ENCODE measurements at places on chromosomes 16 and 17.

DNA sequence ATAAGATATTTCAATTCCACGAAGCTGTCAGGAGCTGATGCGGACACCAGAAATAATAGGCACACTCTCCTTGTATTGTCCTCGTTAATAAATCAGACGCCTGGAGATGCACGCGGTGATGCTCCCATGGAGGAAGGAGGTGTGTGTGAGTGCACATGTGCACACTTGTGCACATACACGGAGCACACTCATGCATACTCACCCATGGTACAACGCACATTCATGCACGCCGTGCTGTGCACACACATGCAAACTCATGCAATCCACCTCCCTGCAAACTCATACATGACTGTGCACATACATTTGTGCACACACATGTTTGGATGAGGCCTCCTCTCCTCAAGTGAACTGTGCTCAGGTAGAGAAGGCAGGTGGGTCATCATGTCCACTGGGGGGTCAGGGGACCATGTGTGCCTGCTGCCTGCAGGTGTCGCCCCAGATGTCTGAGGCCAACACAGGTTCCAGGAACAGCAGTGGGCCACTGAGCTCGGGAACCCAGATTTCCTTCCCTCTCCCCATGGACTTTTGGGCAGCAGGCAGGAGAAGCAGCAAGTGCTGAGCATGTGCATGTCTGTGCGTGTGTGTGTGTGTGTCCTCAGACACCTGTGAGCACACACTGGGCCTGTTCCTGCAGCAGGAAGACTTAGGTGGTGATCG lies 165.3 kb downstream of the SDK2 start:
- no peak for DNase-seq

- DNase-seq, result no peak
Measured at GRCh38 chr17:14201021-14201987, 35.4 kb downstream of the CDRT15 start.

DNA sequence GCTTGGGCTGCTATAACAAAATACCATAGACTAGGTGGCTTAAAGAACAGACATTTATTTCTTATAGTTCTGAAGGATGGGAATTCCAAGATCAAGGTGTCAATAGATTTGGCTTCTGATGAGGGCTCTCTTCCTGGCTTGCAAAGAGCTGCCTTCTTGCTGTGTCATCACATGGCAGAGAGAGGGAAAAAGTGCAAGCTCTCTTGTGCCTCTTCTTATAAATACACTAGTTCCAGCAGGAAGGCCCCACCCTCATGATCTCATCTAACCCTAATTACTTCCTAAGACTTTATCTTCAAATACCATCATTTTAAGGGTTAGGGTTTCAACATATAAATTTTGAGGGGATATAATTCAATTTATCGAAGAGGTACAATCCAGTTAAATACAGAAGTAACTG lies 30.6 kb downstream of the ABCA9 start:
- no peak for DNase-seq

- no peak for DNase-seq
Measured at GRCh38 chr17:33500151-33500550, 207.1 kb upstream of the ASIC2 start.

DNA sequence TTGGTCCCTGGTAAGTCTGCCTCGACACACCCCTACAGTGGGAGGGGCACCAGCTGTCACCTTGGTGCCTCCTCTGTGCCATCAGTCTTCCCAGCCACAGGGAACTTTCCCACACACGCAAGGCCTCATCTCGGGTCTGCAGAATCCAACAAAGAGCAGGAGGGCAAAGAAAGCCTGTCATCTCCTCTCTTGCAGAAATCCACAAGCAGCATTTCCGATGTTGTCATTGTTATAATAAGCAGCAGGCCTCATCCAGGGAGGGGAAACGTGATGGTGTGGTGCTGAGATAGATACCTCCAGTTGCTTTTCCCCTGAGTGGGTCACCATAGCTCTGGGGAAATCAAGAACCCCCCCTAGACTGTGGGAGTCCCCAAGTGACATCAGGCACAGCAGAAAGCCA lies 110.4 kb downstream of the CMIP start:
- DNase-seq, result no peak

- no peak for DNase-seq
Measured at GRCh38 chr17:80791758-80792284, 199.8 kb upstream of the CHMP6 start.

- DNase-seq, result no peak
Measured at GRCh38 chr17:47914306-47914948, 18.4 kb downstream of the SP2 start.

- no peak for DNase-seq
Measured at GRCh38 chr16:7420843-7421242, 88.2 kb downstream of the RBFOX1 start.

- DNase-seq, result no peak
Measured at GRCh38 chr17:27216836-27217235, 77.1 kb upstream of the WSB1 start.

DNA sequence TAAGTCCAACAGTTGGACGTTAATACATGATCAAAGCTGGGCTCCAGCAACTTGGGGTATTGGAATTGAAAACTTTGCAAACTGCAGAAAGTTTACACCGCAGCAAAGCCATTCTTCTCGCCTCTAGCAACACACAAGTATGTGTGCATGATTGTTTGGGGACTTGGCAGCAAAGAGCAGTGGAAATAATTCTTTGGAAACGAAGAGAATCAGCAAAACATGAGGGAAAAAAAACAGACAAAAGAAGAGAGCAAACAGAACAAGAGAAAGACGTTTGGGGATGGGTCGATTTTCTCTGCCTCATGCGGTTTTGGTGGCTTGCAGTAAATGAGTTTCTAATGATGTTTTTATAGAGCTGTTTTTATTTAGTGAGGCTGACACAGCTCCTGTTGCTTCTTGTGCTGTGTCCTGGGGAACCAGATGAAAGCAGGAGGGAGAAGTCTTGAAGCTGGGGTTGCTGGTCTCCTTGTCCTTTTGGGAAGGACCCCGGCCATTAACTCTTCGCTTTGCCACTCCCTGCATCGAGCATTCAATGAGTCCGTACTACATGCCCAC lies 502.9 kb downstream of the GRIN2A start:
- DNase-seq, result no peak

DNA sequence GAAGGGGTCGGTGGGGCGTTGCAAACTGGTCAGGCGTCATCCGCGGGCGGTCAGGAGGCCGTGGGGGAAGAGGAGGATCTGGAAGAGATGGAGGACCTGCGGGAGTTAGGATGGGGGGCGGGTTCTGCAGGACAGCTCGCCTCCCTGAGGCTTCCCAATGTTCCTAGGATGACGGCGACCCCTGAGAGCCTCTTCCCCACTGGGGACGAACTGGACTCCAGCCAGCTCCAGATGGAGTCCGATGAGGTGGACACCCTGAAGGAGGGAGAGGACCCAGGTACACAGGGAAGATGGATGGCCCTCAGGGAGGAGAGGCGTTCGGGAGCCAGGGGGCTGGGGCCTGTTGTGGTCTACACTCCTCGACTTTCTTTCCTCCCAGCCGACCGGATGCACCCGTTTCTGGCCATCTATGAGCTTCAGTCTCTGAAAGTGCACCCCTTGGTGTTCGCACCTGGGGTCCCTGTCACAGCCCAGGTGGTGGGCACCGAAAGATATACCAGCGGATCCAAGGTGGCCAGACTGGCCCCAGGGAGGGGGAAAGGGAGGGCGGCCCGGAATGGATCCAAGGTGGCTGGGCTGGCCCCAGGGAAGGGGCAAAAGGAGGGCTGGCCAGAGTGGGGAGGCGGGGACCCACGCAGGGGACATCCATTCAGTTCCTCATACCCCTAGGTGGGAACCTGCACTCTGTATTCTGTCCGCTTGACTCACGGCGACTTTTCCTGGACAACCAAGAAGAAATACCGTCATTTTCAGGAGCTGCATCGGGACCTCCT lies 839 bp downstream of the PLD2 start:
- DNase-seq, result no peak

DNA sequence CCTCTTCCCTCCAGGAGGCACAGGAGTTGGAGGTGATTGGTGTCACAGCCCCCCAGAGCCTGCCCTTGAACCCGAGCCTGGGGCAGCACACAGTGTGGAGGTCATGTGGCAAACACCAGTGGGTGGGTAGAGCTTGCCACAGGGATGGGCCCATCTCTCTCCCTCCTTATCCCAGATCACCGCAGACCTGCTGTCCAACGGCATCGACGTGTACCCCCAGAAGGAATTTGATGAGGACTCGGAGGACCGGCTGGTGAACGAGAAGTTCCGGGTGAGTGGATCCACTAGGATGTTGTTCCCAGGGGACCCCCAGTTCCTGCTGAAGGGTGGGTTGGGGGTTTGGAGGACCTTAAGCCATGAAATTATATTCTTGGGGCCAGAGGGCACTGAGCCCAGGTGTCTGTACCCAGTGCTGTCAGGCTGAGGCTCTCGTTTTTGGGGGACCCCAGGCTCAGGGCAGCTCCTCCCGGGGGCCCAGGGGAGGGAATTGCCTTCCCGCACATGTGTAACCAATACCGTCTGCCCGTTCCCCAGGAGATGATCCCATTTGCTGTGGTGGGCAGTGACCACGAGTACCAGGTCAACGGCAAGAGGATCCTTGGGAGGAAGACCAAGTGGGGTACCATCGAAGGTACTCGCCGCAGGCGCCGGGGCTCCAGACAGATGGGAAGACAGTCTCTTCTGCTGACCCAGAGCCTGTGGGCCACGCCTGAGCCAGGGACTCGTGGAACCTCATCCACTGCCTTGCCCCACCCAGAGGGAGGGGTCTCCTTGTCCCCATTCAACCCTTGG lies 351.9 kb downstream of the SEC14L1 start:
- DNase-seq, result no peak

- peak; percentile 76 for DNase-seq
Measured at GRCh38 chr16:66977341-66978113, 10.9 kb upstream of the CES4A start.

- no peak for DNase-seq
Measured at GRCh38 chr17:42386777-42387657, 1.2 kb downstream of the STAT3 start.

DNA sequence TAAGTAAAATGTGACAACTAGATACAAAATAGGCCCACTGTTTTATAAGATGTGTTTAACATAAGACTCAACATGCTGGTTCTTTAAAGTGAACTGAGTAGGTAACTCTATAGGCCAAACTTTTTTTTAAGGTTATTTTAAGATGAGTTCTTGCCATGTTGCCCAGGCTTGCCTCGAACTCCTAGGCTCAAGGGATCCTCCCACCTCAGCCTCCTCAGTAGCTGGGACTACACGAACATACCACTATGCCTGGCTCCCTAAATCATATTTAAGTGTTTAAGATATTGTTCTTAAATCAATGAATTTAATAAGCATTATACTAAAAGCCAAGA lies 69.9 kb downstream of the USP32 start:
- DNase-seq, result no peak

- no peak for DNase-seq
Measured at GRCh38 chr17:70687421-70687820, 518.1 kb downstream of the KCNJ2 start.

DNA sequence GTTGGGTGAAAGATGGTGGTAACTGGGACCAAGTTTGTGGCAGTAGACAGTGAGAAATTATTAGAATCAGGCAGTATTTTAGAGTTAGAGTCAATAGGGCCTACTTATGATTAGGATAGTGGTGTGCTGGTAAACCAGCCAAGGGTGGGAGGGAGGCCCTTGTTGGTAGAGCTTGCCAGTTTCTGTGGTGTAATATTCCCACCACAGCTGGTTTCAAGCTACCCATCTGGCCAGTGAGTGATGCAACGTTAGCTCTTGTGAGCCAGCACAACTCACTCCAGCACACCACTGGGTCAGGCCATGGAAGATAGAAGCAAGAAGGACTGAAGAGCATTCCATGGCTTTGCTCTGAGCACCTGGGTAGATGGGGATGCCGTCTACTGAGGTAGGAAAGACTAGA lies 34.9 kb downstream of the GNAO1 start:
- no peak for DNase-seq

DNA sequence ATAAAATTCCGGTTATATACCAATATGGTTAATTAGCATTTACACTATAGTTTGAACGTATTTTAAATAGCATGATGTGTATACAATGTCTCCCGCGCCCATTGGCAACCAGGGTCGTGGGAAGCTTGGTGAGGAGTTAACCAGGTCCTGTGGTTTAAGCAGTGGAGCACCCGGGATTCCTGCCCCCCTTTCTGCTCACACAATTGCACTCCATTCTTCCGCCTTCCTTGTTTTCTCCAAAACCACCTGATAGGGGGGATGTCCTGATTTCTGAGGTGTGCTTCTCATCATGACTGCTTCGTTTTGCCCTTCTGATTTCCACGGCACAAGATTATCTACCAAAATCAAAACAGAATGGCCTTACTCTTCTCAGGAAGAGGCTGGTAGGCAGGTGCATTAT lies 35.8 kb downstream of the WIPI1 start:
- no peak for DNase-seq

GRCh38 chr16:1631230-1631629 lies 19.1 kb downstream of the CRAMP1 start:
- no peak for DNase-seq

- DNase-seq, result no peak
Measured at GRCh38 chr17:71759422-71760060, 361.3 kb upstream of the SOX9 start.

DNA sequence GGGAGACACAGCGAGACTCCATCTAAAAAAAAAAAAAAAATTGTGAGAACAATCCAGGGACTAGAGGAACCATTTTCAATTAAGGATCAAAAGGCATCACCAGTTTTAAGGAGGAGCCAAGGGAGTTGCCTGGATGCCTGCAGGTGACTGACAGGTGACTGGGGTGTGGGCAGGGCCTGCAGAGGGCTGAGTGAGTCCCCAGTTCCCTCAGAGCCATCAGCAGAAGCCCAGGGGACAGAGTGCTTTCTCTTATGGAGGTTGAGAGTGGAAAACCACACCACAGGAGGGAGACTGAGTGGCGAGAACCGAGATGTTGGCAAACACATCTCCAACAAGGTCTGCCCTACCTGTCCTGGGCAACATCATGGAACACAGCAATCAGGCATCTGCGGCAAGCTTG lies 27.1 kb upstream of the CREBBP start:
- DNase-seq, result no peak

GRCh38 chr17:12047681-12048376 lies 27.2 kb downstream of the MAP2K4 start:
- no peak for DNase-seq

- no peak for DNase-seq
Measured at GRCh38 chr17:78387977-78388941, 9.8 kb downstream of the PGS1 start.

- DNase-seq, result peak; percentile 11
Measured at GRCh38 chr17:79338152-79338551, 263.5 kb downstream of the ENGASE start.

GRCh38 chr17:16215002-16215272 lies 397 bp downstream of the NCOR1 start:
- peak; percentile 8 for DNase-seq

- no peak for DNase-seq
Measured at GRCh38 chr16:47592232-47592631, 131.1 kb downstream of the PHKB start.

- DNase-seq, result no peak
Measured at GRCh38 chr17:65548269-65548969, 13.0 kb downstream of the AXIN2 start.

DNA sequence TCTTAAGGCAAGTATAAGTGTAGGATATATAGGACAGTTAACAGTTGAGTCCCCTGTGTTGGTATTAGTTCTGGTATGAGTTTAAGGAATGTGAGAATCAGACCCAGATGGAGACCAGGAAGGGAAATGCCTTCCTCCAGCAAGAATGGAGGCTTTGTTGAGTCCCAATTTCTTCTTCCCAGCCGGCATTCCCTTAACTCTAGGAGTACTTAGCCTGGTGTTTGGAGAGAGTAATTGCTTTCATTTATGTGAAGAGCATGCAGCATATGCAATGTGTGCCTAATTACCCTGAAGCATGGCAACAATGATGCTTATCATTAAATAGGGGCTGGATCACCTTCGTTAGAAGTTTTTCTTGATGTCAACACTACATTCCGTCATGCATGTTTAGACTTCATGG lies 225.9 kb upstream of the XYLT1 start:
- no peak for DNase-seq

- DNase-seq, result no peak
Measured at GRCh38 chr17:66432996-66433551, 130.7 kb downstream of the PRKCA start.
